Articular chondrocyte of knee joint (primary cell): ENCODE measurements at places on chromosomes 11 and 22. TPM values are rescaled to one million over a fixed set of nuclear protein-coding genes. Genes with fewer than 3 reads are reported as not detected.

Gene CEP126
- total RNA-seq, result 14.0 and 17.4 TPM in 2 replicates

Gene FJX1
- 6.7 and 10.5 TPM in 2 replicates for total RNA-seq

Gene ARHGEF17
- 28.9 and 39.6 TPM in 2 replicates for total RNA-seq

Gene SPDYC
- not detected in 2 replicates for total RNA-seq

Gene OR8G5
- total RNA-seq, result not detected in 2 replicates

Gene CCDC89
- total RNA-seq, result 4.4 and 5.7 TPM in 2 replicates
